Inflammatory macrophage treated with lipopolysaccharide for 4 hours (primary cell): ENCODE measurements at places on chromosomes 2 and 18.

- DNase-seq: no peak
Measured at GRCh38 chr2:16933355-16933754, 267.7 kb upstream of the CYRIA start.

DNA sequence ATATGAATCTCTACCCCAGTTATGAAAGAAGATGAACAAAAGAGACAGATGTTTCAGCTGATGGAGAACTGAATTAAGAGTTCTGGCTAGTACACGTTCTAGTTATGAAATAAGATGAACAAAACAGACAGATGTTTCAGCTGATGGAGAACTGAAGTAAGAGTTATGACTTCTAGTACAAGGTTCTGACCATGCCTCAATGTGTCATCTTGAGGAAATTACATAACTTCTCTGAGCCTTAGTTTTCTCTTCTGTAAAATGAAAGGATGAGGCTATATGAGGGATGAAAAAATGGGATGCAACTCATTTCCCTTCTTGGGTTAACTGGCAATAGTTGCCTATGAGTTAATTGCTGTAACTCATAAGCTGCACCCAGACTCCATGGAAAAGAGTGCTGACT is 92.9 kb upstream of the WDR75 start:
- DNase-seq: peak; percentile 65

GRCh38 chr2:193703411-193703810 is 1508.7 kb upstream of the TMEFF2 start:
- no peak for DNase-seq

- DNase-seq: no peak
Measured at GRCh38 chr2:240968731-240969624, 29.4 kb upstream of the SNED1 start.

GRCh38 chr2:200397785-200398184 is 91.3 kb downstream of the SPATS2L start:
- no peak for DNase-seq

DNA sequence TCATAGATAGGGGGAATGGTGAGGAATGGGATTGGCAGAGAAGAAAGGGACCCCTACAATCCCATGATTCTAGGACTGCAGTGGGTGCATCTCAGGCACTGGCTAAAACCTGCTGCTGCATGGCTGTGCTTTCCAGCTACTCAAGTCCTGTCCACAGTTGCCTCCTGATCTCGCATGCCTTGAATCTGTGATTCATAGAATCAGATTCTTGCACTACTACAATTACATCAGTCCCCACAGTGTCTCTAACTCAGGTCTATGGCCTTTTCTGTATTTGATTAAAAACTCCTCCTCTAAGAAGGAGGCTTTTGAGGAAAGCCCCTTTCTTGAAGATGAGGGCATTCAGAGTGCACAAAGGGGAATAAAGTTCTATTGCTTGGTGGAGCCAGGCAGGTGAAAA is 117.4 kb downstream of the LRATD1 start:
- no peak for DNase-seq

DNA sequence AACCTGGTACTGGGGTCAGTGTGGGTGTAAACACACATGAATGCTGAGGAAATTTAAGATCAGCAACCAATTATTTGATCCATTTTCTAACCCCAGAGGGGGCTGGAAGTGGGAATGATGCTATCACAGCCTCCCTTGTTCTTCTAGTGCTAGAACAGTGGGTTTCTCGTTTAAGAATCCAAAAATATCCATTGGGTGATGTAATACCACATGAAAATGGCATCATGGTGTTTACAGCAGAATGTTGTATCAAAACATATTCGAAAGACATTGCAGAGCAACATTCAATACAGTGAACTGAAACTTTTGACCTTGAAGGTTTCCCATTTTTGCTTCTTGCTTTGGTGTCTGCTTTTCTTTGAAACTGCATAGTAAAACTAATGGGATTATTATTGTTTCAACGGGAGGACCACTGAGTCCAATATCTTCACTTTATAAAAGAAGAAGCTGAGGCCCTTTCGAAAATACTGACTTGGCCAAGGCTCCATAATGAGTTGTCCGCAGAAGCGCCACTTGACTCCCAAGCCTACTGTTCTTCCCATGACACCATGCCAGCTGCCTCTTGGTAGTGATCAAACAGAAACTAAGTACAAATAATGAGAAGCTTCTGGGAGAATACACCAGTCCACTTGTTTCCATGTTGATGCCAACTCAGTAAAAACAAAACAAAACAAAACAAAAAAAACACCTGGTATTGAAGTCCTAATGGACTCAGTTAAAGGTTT is 106.1 kb downstream of the COLEC12 start:
- DNase-seq: peak; percentile 32
